ENCODE measurements at places on chromosomes 5 and 9.

DNA sequence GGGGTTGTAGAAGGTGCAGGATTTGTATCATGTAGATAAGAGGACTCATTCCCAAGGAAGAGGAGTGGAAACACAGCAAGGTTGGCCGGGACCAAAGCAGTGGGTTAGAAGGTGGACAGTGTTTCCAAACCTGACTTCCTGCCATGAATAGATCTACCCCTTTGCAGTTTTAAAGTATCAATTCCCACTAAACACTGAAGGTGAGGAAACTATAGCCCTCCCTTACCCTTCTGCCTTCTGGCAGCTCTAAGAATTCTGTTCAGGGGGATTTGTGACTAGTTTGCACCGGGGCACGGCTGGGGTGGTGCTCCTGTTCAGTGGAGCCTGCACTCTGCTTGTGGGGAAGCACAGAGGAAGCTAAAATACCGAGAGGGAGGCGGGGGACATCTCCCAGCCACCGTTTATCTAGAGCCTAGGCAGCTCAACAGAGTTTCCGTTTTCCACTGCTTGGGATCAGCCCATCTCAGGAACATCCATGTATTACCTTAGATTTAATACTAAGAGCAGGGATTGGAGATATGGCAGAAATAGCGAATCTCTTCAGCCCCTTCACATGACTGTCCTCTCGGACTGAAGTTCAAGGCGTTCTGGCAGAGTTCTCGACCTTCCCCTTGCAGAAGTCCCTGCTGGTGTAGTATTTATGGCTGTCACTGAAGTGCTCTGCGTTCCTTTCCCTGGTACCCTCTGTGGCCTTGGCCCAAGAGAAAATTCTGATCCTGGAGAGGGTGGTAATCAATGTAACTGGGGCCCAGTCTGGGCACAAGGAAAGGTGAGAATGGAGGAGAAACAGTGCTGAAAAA is 5.4 kb downstream of the ISL1 start:
- DNase-seq, result no peak

GRCh38 chr9:106700676-106701075 is 162.3 kb upstream of the ZNF462 start:
- no peak for DNase-seq

GRCh38 chr9:2939368-2939767 is 95.5 kb upstream of the PUM3 start:
- no peak for DNase-seq

- DNase-seq, result no peak
Observed at GRCh38 chr5:120228262-120229031, 235.7 kb upstream of the PRR16 start.

- DNase-seq, result no peak
Observed at GRCh38 chr9:81829195-81829882, 98.9 kb upstream of the SPATA31D4 start.
